HFF-Myc (cell line): ENCODE measurements at places on chromosomes 11 and 22.

- DNase-seq, result no peak
Measured at GRCh38 chr22:25496396-25497064, 67.9 kb upstream of the GRK3 start.

- no peak for DNase-seq
Measured at GRCh38 chr11:73140213-73141030, 1.7 kb downstream of the FCHSD2 start.

DNA sequence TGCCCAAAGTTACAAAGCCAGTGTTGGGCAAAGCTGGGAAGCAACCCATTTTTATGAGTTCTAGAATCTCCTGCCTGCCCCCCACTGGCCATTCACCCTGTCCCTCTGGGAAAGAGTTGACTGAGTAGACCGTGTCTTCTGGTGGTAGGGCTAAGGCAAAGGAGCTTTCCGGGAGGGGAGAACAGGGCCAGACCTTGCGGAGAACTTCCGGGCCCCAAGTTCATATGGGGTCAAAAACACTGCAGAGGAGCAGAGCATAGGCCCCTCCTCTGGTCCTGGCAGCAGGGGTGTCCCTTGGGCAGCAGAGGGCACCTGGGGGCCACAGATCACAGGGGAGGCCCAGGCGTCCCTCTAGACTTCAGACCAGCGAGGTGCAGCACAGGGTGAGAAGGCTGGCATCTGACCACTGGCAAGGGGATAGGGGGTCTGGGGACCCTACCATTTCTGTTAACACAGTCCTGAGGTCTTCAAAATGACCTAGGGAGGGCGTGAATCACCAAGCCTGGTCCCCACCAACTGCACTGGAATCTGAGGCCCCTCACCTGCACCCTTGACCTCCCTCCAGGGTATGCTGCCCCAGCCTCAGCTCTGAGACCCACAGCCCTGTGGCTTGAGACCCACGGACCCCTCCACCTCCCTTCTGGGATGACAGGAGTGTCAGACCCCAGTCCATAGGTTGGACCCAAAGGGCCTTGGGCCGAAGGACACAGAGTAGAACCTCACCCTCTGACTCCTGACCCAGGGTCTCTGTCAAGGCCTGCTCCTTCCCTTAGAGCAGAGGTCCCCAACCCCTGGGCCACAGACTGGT is 1.3 kb upstream of the ARAP1 start:
- no peak for DNase-seq

- DNase-seq, result no peak
Measured at GRCh38 chr11:100188137-100188783, 498.8 kb upstream of the ARHGAP42 start.

- DNase-seq, result no peak
Measured at GRCh38 chr11:86460461-86461385, 86.0 kb downstream of the CCDC81 start.
